Testis (tissue), 5 donors: ENCODE measurements at places on chromosomes 6 and 20.

DNA sequence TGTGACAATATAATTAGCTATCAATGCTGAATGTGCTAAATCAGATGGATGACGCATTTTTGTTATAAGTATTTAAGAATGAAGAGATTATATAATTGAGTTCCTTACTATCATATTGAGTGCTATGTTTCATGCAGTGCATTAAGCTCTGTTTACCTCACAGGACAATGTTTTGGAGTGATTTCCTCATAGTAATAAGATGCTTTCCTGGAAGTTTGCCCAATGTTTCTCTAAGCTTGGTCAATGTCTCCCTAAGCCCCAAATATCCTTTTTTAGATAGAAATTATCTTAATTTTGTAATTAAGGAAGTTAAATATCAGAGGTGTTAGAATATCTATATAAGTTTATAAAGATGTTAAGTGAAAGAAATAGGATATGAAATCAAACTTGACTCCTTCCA lies 489.6 kb downstream of the MMUT start:
- DNase-seq, result no peak

- no peak for DNase-seq
These were observed 22.0 kb downstream of the STXBP5 start for GRCh38 chr6:147226163-147226724.

GRCh38 chr20:59631751-59632540 lies 27.6 kb downstream of the PHACTR3 start:
- DNase-seq, result no peak

GRCh38 chr20:59074456-59074855 lies 31.9 kb upstream of the PRELID3B start:
- DNase-seq, result no peak

DNA sequence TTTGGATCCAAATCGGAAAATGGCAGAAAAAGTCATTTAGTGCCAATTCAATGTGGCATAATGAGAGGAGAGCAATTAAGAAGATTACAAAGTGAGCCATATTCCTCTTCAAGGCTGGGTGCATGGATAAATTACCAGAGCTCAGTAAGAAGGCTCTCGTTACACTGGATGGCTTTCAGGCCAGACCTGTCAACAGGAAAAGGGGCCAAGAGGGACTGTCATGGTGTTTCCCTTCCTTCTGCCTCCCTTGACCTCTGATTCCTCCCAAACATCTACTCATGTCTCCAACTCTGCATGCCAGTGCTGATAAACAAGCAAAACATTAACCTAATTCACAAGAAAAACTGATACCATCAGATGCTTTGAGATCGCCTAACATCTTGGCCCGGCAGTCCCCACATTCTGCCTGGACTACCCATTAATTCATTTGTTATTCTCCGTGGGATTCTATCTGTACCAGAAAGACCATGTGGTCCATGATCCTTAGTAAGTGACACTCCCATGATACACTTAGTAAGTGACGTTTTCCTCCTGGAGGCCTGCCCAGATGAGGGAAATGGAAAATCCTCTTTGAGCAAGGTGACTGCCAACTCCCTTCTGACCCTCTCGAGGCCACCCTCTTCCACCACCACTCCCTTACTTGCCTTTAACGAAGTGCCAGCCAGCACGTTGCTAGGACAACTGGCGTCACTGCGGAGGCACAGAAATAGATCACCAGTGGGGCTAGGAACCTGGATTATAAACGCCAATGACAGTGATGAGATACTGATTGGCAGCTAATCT lies 239.2 kb downstream of the GMPR start:
- no peak for DNase-seq

GRCh38 chr6:156881687-156882629 lies 104.8 kb downstream of the ARID1B start:
- DNase-seq, result no peak

DNA sequence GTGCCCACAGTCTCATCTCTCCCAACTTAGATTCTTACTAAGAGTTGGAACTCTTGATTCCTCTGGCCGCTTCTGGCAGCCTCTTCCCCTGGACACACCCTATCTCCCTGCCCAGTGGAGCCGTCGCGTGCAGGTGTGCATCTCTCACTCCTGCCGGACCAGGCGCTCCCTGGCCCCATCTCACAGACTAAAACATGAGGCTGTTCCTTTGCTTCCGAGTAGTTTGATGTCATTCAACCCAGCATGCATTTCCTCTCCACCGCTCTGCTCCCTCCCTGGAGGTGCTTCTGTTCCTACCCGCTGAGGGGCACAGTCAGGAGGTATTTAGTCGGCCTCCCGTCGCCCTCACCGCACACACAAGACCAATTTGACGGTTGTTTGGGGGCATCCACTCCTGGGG lies 228.0 kb upstream of the QKI start:
- no peak for DNase-seq
